ENCODE measurements at places on chromosomes 6 and 20. TPM values are rescaled to one million over a fixed set of nuclear protein-coding genes. Genes with fewer than 3 reads are reported as not detected.

DNA sequence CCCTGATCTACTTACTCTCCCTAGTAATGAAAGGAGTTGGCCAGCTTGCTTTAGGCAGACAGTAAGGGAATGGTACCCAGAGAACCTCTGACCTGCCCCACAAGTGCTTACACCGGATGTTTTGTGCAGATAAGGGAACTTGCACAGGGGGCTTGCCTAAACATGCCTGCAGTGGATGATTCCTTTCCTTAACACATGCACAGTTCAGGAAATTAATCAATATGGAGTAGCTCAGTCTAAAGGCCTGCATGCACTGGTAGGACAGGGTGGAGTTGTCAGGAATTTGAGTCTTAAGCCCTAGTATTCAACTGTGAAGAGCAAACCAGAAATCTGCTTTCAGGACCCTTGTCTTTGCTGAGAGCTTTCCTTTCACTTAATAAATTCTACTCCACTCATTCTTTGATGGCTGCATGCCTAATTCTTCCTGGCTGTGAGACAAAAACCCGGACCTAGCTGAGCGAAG lies 3.9 kb upstream of the TRIM38 start:
- DNase-seq, result no peak

- no peak for DNase-seq
Measured at GRCh38 chr20:47502271-47503239, 868 bp downstream of the NCOA3 start.

The CNKSR3 gene
- 16.8 TPM for total RNA-seq

The SDCBP2 gene
- total RNA-seq, result 2.6 TPM

The LY6G6D gene
- not detected for total RNA-seq

The WFDC10B gene
- total RNA-seq, result not detected

The PRDM13 gene
- not detected for total RNA-seq

DNA sequence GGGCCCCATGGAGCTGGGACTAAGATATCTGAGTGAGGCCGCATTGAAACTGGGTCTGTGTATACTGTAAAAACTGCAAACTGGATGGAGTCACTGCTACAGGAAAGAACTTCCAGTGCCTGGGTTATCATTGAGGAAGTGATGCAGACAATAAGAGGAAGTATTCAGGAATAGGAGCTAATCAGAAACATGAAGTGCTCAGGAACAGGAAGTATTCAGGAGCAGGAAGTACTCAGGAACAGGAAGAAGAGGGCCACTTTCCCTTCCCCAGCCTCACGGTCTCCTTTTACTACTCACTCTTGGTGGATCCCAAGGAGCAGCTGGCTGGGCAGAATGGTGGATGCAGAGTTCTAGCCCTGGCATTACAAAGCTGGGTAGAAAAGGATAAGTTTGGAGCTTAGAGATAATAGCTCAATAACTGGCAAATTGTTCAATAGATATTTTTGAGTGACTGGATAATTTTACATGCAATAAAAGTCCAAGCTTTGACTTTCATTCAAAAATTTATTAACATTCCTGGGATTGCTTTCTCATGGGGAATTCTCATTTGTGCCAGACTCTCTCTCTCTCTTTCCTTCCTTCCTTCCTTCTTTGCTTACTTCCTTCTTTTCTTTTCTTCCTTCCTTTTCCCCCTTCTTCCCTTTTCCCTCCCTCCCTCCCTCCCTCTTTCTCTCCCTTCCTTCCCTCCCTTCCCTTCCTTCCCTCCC lies 82.2 kb upstream of the PAX1 start:
- DNase-seq, result no peak

DNA sequence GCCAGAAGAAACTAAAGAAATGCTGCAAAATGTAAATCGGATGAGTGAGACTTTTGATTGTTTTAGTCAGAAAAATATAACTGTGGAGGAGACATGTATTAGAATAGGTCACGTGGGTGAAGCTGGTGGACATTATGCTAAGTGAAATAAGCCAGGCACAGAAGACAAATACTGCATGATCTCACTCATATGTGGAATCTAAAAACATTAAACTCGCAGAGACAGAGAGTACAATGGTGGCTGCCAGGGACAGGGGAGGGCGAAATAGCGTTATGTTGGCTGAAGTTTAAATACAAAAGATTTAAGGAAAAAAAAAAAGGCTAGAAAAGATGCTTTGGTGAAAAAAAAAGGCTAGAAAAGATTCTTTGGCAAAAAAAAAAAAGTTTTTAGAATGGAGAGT lies 63.5 kb upstream of the HDDC2 start:
- DNase-seq, result no peak

Data from sigmoid colon (tissue), 7 donors.